Amniotic epithelial cell (primary cell): ENCODE measurements at places on chromosomes 16 and 17.

- DNase-seq, result no peak
Observed at GRCh38 chr17:39238311-39238972, 12.7 kb upstream of the STAC2 start.

GRCh38 chr16:69566240-69566980 lies 644 bp downstream of the NFAT5 start:
- peak; percentile 66 for DNase-seq

- DNase-seq, result no peak
Observed at GRCh38 chr17:73388578-73388905, 76.7 kb upstream of the CDC42EP4 start.

- DNase-seq, result no peak
Observed at GRCh38 chr16:31250782-31251384, 8.9 kb upstream of the ITGAM start.

DNA sequence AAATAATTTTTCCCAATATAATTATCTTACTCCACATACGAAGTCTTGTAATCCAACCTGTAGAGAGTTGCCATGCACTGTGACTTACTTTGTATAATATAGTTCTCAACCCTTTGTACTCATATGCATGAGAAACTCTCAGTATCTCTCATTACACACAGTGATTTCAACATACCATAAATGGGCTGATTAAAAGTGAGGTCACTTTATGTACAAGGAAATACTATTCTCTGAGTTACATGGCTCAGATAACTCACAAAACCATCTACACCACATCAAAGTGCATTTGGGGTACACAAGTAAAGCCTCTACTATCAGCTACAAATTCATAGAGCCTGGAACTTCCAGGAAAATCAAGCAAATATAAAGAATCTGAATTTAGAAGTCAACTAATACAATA lies 27.9 kb downstream of the SLFN12 start:
- DNase-seq, result peak; percentile 55

GRCh38 chr17:79294459-79295071 lies 219.9 kb downstream of the ENGASE start:
- peak; percentile 2 for DNase-seq

DNA sequence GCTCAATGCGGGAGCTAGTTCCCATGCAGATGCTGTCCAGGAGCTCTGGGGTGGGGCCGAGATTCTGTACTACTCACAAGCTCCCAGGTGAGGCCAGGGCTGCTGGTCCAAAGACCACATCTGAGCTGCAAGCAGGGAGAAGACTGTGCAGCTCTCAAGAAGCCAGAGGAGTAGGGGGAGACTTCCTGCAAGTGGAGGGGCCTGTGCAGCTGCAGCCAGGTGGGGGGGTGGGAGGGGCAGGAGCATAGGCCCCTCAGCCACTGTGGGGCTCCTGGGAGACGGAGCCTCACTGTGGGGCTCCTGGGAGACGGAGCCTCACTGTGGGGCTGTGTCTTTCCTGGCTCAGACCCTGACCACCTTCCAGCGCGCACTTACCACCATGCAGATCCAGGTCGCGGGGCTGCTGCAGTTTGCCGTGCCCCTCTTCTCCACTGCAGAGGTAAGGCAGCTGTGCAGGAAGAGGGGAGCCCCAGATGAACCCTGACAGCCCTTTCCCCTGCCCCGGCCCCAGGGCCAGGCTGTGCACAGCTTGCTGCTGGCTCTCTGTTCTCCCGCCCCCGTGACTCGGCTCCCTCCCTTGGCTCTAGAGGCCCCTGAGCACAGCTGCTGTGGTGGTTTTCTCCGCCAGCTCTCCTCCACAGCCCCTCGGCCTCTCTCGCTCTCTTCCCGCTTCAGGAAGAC lies 24.3 kb upstream of the DNAI2 start:
- DNase-seq, result no peak

- no peak for DNase-seq
Observed at GRCh38 chr16:12496186-12496585, 307.5 kb downstream of the CPPED1 start.

DNA sequence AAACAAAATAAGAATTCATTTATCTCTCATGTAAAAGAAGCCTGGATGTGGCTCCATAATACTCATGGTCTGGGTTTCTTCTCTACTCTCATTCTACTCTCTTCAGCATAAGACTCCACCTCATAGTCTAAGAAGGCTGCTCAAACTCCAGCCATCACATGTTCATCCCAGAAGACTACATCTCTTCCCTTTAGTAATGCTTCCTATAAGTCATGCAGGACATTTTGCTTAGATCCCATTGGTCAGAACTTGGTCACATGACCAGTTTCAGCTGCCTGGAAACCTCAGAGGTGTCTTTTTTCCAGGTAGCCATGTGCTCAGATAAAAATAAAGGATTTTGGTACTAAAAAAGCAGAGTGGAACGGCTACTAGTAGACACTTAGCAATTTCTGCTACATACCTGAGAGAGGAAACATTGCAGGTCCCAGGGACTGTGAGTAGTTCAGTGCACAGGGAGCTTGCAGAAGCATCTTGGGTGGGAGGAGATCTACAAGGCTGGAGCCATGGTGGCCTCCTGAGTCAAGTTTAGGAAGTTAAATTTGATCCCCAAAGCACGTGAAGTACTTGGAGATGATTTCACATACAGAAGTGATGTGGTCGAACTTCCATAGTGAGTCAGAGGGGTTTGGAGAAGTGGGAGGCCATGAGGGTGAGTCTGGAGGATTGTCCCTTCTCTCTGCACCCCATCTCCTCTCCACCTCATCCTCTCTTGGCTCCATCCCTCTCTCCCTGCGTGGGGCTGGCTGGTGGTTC lies 110.2 kb downstream of the CCDC182 start:
- peak; percentile 34 for DNase-seq

DNA sequence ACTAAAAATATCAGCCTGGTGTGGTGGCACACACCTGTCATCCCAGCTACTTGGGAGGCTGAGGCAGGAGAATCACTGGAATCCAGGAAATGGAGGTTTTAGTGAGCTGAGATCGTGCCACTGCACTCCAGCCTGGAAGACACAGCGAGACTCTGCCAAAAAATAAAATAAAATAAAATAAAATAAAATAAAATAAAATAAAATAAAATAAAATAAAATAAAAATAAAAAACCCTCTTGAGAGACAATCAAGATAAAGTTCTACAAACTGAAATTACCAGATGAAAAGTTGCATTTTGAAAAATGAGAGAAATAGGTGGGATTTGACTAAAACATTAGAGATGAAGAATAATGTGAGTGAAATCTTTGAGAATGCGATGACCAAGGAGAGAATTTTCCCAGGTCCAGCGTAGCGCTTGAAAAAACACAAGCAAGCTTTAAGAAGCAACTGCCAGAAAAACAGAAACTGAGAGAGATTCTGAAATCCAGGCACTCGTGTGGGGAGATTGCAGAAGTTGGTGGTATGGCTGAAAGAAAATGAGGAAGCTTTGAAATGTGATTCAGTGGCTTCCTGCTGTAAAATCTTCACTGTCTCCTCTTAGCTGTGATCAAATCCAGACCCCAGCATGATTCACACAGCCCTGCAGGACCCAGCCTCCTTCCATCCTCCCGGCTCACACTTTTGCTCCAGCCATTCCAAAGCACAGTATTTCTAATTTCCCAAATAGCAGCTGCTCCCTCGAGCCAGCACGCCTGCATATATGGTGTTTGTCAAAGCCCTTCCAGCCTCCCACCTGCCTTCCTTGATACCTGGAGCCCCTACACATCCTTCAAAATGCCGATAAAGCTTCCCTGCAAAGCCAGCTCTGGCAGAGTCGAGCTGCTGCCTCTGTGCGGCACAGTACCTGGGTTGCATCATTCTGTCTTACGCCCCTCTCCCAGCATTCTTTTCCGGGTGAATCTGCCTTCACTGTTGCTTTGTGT lies 8.2 kb upstream of the CD300E start:
- peak; percentile 86 for DNase-seq

- peak; percentile 95 for DNase-seq
Observed at GRCh38 chr17:33234930-33235685, 58.0 kb downstream of the ASIC2 start.

- peak; percentile 65 for DNase-seq
Observed at GRCh38 chr16:20849589-20850390, 43.5 kb downstream of the REXO5 start.

DNA sequence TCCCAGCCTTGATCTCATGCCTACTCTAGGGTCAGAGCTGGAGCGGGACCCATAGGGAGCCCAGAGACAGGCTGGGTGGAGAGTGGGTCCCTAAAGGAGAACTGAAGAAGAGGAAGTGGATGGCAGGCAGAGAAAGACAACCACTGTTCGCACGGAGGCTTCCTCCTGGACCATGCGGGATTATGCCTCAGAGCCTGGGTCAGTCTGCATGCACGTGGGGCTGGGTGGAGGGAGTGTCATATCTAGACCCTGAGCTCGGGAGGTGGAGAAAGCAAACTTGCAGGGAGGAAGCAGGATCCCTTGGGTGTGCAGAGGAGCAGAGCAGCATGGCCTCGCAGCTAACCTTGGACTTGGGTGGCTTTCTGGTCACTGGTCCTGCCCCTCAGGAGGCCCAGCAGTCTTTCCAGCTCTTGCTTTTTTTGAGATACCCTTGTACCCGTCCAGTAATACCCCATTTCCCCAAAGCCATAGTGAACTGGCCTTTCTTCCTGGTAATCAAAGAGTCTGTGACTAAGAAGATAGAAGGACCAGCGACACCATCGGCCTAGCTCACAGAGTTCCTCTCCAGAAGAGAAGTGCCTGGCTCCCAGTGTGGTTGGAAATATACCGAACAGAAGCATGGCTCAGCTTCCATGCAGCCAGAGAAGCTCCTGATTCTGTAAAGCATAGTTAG lies 344.2 kb downstream of the CPPED1 start:
- no peak for DNase-seq

- DNase-seq, result no peak
Observed at GRCh38 chr16:81470796-81471636, 26.4 kb downstream of the CMIP start.

DNA sequence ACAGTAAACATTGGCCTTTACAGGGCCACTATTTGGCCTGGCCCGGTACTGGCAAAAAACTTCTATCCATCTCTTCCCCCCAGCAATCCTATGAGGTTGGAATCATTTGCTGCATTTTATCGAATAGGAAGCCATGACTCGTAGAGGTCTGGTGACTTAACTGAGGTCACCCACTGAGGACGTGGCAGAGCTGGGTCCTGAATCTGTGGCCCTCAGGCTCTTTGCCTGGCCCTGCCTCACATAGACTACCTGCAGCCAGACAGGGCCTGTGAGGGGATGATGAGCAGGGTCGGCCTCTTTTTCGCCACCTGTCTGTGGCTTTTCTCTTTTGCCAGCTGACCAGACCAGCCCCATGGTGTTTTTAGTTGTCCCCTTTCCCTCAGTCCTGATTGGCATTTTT lies 1.9 kb downstream of the PPP4C start:
- DNase-seq, result no peak

DNA sequence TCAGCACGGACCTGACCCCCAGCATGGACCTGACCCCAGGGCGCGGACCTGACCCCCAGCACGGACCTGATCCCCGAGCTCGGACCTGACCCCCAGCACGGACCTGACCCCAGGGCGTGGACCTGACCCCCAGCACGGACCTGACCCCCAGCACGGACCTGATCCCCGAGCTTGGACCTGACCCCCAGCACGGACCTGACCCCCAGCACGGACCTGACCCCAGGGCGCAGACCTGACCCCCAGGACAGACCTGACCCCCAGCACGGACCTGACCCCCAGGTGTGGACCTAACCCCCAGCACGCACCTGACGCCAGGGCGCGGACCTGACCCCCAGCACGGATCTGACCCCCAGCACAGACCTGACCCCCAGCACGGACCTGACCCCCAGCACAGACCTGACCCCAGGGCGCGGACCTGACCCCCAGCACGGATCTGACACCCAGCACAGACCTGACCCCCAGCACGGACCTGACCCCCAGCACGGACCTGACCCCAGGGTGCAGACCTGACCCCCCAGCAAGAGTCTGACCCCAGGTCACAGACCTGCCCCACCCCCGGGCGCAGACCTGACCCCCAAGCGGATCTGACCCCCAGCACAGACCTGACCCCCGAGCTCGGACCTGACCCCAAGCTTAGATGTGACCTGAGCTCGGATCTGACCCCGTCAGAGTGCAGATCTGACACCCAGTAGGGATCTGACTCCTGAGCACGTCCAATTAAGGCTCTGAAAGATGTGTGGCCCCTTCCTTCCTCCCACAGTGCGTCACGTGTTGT lies 98.7 kb downstream of the C16orf95 start:
- DNase-seq, result no peak

DNA sequence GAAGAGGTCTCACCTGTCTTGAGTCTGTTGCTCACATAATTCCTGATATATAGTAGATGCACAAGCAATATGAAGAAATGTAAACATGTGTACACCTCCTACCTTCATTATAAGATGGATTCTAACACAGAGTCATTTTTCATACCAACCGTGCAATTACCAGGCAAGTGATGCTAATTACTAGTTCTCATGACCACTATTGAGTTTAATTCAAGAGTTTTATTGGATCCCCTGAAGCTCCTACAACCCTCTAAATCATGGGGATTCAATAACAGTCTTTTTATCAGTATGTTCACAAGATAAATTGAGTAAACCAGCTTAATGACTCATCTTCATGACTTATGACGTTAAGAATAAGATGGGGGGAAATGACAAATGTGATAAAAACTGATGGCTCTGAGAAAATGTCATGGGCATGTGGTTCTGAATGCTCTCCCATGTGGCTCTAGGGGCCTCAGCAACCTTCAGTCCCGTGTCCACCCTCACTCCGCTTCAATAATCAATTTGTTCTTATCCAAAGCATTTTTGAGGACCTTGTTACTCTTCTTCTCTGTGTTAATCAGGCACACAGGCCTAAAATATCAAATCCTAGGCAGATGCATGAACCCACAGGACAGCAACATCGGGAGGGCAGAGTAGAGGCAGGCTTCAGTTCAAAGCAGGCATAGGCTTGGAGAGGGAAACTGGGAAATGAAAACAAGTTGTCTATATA lies 42.8 kb downstream of the PRAC1 start:
- no peak for DNase-seq

DNA sequence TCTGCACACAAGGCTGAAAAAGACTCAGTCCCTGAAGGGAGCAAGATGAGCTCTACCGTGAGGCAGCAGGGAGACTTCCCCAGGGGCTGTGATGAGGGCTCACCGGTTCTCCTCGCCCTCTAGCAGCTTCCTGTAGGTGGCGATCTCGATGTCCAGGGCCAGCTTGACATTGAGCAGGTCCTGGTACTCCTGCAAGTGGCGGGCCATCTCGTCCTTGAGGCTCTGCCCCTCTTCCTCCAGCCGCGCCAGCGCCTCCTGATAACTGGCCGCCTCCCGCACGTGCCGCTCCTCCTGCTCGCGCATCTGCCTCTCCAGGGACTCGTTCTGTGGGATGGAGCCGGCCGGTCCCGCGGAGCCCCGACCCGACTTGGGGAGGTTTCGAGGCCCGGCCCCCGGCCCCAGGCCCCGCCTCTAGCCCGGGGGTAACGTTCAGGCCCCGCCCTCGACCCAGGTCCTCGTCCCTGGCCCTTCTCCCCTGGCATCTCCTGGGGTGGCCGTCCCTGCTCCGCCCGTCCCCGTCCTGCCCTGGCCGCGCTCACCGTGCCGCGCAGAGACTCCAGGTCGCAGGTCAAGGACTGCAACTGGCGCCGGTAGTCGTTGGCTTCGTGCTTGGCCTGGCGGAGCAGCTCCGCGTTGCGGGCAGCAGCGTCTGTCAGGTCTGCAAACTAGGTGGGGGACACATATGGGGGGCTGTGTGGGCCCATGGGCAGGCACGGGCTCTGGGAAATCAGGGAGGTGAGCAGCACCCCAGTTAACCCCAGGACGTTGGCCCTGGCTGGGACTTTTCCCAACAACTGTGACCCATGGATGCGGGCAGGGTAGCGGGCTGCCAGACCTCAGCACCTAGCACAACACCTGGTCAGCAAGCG lies 3.9 kb downstream of the GFAP start:
- peak; percentile 41 for DNase-seq
